ENCODE measurements at places on chromosomes 3 and 15.

- no peak for DNase-seq
Observed at GRCh38 chr3:170641510-170642236, 55.8 kb upstream of the SLC7A14 start.

- no peak for DNase-seq
Observed at GRCh38 chr3:53102601-53103147, 27.6 kb downstream of the RFT1 start.

GRCh38 chr15:63380808-63381282, 801 bp downstream of the CA12 start:
- DNase-seq: no peak

- DNase-seq: no peak
Observed at GRCh38 chr3:159860269-159861116, 128.1 kb upstream of the IL12A start.
